HL-60 (cell line): ENCODE measurements at places on chromosomes 16 and 17.

DNA sequence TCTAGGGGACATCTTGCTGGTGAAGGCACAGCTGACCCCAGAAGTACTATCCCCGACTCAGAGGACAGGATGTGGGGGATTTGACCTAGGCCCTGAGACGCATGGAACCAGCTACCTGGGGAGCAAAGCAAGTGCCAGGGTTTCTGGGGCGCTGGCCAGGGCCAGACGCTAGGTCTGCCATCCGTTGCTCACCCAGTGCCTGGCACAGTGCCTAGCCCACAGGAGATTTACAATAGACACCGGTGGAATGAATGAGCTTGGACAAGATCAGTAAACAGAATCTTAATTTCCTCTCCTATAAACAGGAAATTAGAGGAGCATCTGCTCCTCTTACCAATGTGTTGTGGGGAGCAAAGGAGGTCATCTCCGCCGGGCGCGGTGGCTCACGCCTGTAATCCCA is 5.0 kb downstream of the RPRML start:
- DNase-seq, result no peak

- no peak for DNase-seq
Observed at GRCh38 chr17:8806253-8806925, 7.2 kb upstream of the MFSD6L start.

GRCh38 chr17:48878920-48879898 is 13.4 kb upstream of the ATP5MC1 start:
- DNase-seq, result peak; percentile 66

DNA sequence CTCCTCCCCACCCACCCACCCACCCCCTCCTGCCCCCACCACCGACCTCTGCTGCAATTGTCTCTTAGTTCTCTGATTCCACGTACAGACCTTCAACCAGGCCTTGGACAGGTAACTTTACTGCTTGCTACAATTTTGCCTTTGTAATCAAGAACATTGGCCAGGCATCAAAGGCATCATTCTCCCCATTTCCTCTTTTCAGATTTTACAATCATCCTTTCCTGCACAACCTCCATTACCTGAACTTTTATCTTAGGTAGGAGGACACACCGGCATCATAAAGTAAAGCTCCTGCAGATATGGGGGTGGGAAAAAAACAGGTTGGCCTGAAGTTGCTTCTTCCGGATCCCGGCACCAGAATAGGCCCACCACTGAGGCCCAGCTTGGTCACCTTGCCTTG is 25.7 kb upstream of the SUPT4H1 start:
- DNase-seq, result no peak

GRCh38 chr17:68854452-68854851 is 100.7 kb downstream of the ABCA8 start:
- no peak for DNase-seq

- no peak for DNase-seq
Observed at GRCh38 chr17:74414510-74414909, 17.4 kb upstream of the GPRC5C start.

GRCh38 chr17:30701498-30701989 is 122.9 kb downstream of the CRLF3 start:
- DNase-seq, result no peak

DNA sequence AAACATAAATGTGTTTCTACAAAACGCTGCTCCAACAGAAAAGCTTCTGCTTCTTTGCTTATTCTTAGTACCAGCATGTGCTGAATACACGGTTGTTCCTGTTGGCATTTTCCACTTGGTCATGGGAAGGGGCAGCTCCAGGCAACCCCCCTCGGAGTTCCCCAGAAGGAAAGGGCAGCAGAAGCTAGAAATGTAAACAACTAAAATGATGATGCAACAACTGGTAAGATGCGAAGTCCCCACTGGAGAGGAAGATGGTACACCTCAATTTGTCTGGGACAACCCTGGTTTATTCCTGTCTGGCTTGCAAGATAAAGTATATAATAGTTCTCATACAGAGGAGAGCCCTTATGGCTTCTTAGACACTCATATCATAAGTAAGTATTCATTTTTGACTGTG is 9.2 kb upstream of the CCL13 start:
- no peak for DNase-seq

GRCh38 chr17:42518046-42518754 is 17.8 kb upstream of the NAGLU start:
- peak; percentile 80 for DNase-seq

- no peak for DNase-seq
Observed at GRCh38 chr17:20097330-20097729, 88.2 kb downstream of the SPECC1 start.

DNA sequence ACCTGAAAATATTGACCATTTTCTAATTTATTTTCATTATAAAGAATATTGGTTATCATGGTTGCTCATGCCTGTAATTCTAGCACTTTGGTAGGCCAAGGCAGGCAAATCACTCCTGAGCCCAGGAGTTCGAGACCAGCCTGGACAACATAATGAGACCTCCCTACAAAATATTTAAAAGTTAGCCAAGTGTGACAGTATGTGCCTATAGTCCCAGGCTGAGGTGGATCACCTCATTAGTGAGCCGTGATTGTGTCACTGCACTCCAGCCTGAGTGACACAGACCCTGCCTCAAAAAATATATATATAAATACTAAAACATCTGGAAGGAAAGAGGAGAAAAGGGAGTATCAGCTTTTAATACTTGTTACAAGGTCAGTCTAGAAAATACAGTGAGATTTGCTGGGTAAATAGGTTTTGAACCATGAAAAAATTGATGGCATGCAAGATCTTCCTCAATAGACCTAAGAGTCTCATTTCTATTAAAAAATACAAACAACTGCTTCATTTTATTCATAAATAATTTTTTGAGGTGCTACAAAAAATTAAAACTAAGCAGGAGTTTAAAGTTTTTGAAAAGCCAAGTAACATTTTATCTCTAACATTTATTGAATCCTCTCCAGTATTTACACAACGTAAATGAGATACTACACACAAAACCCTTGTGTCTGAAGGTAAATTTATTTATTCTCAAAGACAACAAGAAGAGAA is 47.7 kb downstream of the TUBD1 start:
- DNase-seq, result no peak

- DNase-seq, result no peak
Observed at GRCh38 chr17:65537845-65538674, 23.4 kb downstream of the AXIN2 start.

- no peak for DNase-seq
Observed at GRCh38 chr16:66277311-66278070, 89.0 kb upstream of the CDH5 start.

DNA sequence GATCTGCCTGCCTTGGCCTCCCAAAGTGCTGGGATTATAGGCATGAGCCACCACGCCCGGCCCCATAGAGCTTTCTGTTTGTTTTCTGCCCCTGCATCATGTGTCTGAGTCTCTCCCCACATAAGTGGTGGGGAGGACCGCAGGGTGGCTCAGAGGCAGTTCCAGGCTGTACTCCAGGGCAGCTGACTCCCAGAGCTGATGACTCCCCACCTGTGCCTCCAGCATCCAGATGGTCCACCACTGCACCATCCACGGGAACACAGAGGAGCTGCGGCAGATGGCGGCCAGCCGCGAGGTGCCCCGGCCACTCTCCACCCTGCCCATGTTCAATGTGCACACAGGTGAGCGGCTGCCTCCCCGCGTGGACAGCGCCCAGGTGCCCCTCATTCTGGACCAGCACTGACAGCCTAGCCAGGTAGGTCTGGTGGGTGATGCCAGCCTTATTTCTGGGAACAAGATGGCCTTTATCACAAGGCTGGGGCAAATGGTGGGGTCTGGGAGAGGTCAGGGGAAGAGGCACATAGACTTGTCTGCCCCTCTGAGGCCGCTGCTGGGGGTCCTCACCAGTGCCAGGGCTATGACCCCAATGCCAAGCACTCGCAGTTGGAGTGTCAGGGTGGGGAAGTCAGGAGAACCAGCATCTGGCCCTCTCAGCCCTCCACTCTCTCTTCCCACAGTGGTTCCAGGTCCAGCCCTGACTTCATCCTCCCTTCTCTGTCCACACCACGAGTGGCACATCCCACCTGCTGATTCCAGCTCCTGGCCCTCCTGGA is 9.4 kb downstream of the SGCA start:
- no peak for DNase-seq

DNA sequence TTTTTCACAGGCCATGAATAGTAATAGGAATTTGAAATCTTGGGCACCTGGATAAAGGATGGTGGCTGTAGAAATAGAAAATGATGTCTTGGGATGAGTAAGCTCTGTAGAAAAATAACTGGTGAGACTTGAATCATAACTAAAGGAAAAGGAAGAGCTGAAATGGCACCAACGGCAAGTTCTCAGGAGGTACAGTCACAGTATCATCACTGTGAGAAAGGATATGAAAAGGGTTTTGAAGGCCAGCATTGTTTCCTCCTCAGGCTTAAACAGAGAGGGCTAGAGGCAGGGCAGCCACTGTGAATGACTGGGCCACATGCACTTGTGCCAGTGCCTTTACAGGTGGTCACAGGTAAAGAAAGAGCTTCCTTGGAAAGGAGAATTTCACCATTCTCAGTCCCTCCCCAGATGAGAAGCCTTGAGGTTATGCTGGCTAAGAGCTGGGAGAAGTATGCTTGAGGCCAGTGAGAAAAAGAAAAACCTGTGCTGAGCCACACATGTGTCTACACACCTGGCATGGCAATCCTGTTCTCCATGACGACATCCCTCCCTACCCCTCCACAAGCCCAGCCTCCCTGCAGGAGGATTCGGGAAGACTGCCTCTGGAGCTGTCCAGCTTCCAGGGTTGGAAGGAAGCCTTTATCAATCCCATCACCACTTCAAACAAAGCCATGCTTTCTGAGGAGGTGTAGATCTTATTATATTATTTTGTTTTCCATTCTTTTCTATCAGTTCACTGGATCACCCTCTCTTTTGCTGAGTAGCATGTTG is 3.8 kb upstream of the ANKFN1 start:
- DNase-seq, result no peak

- no peak for DNase-seq
Observed at GRCh38 chr17:82036634-82037091, 834 bp downstream of the DCXR start.

DNA sequence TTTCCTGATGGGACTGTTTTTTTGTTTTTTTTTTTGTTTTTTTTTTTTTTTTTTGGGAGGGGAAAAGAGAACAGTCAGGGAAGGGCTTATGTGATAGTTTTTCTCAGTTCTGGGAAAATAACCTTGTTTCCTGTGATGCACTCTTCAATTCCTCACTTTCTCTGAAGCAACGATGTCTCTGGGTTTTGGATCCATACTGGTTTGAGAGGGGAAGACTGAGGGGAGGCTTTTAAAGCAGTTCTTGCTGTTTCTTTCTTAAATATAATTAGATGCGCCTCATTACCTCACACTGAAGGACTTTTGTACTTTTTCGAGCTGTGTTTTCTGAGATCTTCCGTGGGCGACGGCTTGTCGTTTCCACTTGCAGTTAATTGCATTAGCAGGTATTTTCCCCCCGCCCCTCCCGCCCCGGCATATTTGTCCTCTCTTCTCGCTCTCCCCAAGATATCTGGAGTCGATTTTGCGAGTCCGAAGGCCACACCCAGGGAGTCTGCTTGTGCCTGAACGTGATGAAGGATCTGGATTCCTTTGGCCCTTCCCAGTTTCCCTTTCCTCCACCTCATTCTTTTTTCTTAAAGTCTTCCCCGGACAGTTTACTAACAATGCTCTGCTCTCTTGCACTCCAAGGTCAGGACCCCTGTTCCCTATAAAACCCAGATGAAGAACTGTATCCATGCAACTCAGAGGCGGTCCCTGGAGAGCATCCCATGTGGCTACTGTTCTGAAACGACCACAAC is 125.2 kb upstream of the ZFHX3 start:
- DNase-seq, result no peak

GRCh38 chr17:18182110-18182977 is 1.3 kb upstream of the ALKBH5 start:
- DNase-seq, result no peak

GRCh38 chr16:84807776-84808175 is 12.0 kb upstream of the CRISPLD2 start:
- no peak for DNase-seq

DNA sequence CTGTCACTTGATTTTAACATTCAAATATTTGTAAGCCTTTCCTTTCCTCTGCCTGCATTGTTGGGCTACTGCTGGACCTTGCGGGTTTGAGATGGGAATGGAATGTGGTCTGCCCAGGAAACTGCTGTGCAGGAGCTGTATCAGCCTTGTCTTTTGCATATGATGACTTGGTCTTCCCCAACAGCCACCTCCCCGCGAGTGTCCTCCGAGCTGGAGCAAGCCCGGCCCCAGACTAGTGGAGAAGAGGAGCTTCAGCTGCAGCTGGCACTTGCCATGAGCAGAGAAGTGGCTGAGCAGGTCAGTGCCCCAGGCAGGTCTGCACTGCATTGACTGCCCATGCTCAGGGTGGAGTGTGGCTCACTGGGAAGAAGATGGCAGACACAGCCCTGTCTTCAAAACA is 52.8 kb downstream of the B9D1 start:
- no peak for DNase-seq

GRCh38 chr16:83946781-83947566 is 6.1 kb upstream of the OSGIN1 start:
- DNase-seq, result no peak
